Right lobe of liver (tissue), 6 donors: ENCODE measurements at places on chromosomes 3 and 15. TPM values are rescaled to one million over a fixed set of nuclear protein-coding genes. Genes with fewer than 3 reads are reported as not detected.

DNA sequence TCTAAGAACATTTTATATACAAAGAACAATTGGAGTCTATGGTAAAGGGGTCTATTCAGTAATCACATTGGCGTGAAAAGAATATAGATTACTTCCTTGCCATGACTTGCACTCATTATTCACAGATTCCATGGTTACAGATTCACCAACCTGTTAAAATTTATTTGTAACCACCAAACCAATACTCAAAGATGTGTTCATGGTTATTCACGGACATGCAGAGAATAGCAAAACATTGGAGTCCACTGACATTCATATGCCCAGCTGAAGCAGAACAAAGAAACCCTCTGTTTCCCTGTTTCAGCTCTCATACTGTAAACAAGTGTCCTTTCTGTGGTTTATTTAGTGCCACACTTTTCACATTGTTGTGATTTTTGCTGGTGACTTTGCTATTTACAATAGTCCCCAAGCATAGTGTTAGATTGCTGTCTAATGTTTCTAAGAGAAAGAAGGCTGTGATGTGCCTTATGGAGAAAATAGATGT is 185.8 kb upstream of the TTC14 start:
- DNase-seq = no peak

- DNase-seq = no peak
Observed at GRCh38 chr3:109028753-109029152, 75.1 kb upstream of the GUCA1C start.

- no peak for DNase-seq
Observed at GRCh38 chr15:42727750-42728381, 9.1 kb downstream of the CDAN1 start.

- no peak for DNase-seq
Observed at GRCh38 chr15:76245072-76245610, 66.1 kb downstream of the ETFA start.

Gene PPP1R14D
- total RNA-seq = not detected

Gene SLC30A4
- 2.1 TPM for total RNA-seq

Gene CCR8
- total RNA-seq = not detected
